Upper lobe of right lung (tissue), 1 donor: ENCODE measurements at places on chromosomes 2 and 18. TPM values are rescaled to one million over a fixed set of nuclear protein-coding genes. Genes with fewer than 3 reads are reported as not detected.

C2orf72 gene
- total RNA-seq, result 1.5 TPM

DNA sequence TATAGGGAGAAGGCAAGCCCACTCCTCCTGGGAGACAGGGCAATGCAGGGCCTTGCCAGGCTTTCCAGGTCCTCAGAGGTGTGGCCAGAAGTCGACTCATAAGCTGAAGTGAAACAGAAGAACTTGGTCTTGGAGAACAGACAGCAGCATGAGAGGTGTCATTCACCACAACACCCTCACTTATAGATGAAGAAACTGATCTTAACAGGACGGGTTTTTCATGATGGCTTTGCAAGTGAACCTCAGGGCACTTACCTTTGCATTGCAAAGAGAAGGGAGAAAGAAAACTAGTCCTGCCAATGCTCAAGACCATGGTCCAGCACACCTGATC is 198.8 kb downstream of the CYRIA start:
- DNase-seq, result no peak

DNA sequence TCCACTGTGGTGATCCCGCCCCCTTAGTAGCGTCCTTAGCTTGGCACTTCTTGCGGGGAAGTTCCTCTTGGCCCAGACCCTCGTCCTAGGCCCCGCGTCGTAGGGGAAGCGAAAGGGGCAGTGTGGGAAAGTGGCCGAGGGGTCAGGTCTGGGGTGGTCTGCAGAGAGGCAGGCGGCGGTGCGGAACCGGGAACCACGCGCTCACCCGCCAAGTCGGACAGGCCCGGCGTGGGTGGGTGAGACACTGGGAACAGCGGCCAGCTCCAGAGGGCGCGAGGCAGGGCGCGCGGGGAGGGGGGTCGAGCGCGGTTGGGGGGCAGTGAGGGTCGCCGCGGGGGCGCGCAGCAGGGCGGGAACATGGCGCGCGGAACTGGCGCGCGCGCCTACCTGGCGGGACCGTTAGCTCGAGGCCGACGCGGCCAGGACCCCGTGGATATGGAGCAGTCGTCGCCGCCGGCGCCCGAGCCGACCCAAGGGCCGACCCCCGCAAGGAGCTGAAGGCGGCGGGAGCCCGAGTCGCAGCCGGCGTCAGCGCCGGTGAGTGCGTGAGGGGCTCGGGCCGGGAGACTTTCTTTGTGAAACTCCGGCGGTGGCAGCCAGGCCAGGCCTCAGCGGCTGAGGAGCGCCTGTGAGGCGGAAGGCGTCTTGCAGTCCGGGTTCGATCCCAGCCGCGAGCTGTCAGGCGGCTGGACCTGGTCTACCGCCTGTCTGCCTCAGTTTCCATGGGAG is 2896.7 kb upstream of the TEKT4 start:
- DNase-seq, result no peak

- peak; percentile 44 for DNase-seq
These were observed 7.3 kb downstream of the PRADC1 start for GRCh38 chr2:73225513-73226360.

SCN1A gene
- 26.9 TPM for total RNA-seq

- no peak for DNase-seq
These were observed 95.3 kb upstream of the EPB41L3 start for GRCh38 chr18:5639131-5639530.

DNA sequence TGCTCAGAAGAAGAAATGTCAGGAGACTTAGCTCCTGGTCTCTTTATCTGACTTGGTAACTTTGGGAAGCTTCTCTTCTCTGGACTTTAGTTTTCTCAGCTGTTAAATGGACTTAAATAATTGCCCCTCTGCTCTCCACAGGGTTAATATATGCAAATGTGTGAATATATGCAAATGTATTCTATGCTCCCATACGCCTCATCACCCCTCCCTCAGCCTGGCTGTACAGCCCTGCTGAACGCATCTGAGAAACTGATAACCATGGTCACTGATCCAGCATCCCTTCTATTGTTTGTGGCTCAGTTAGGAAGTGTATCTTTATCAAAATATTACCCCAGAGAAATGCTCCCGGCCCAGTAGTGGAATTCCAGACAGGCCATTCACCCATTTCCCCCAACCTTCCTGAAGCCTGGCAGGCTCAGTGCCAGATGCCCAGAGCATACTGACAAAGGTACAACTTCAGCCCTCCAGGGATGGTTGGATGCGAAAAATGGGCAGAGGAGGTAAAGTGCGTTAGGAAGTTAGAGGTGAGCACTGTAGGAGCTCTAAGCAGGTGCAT is 103.4 kb downstream of the DYSF start:
- no peak for DNase-seq

GPR39 gene
- 13.4 TPM for total RNA-seq

DNA sequence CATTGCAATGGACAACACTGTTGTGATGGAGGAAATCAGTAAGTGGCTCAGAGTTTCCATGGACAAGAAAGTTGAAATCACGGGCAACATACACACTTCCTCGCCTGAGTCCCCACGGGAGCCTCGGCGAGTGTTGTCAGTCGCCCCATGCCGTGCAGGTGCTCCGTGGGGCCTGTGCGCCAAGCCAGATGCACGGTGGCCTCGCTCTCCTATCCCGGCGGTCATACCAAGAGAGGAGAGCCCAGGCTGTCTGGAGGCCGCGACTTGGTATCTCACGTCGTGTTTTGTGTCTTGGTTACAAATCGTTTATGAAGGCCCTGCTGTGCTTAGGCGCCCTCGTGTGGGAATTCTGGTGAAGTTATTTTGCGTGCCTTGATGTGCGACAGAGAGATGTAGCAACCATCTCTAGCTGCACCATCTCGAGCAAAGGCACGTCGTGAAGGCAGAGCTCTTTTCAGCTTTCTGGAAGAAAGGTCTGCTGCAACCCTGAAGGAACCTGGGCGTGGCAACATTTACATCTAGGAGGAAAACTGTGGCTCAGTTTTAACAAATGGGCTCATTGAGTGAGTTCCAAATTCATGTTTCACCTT is 21.8 kb downstream of the ATG4B start:
- no peak for DNase-seq

DNA sequence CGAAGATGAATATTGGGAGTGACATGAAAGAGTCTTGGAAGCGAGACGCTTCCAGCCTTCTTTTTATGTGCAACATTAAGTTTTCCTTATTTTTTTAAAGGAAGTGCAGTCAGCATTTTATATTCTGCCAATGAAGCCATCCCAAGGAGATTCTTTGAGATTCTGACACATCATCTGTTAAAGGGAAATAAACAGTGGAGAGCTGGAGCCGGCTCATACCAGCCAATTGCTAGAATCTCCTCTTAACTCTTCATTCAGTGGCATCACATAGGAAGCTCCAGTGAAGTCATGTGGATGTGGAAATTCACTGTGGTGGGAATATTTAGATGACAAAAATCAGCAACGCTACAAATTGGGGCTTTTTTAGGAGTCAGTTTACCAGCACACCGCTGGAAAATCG is 23.7 kb upstream of the GPR39 start:
- DNase-seq, result no peak

CNTNAP5 gene
- total RNA-seq, result not detected

SAP130 gene
- 16.9 TPM for total RNA-seq

DNA sequence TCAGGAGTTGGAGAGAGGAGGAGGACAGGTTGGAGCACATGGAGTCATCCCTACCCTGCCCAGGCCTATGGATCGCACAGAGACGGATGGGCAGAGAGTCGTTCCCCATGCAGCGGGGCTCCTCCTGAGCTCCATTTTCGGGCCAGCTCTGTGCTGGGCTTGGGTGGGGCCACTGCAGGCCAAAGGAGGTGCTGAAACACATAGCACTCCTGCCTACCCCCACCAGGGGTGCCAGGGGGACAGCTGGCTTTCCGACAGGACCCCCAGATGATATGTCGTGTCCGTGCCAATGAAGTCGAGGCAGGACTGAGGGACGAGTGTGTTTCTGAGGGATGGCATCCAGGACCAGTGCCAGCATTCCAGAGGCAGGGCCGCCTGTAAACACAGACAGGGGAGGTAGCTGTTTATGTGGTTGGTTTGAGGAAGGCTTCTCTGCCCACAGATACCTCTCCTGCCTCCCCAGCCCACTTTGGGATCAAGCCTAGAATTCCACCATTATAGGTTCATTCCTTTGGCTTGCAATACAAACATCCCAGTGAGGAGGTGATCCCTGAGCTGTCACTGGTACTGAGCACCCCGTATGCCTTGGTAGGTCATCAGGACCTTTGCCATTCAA is 116.6 kb downstream of the GLI2 start:
- DNase-seq, result peak; percentile 39

GRCh38 chr18:3255611-3256165 is 6.2 kb upstream of the MYL12B start:
- no peak for DNase-seq

DNA sequence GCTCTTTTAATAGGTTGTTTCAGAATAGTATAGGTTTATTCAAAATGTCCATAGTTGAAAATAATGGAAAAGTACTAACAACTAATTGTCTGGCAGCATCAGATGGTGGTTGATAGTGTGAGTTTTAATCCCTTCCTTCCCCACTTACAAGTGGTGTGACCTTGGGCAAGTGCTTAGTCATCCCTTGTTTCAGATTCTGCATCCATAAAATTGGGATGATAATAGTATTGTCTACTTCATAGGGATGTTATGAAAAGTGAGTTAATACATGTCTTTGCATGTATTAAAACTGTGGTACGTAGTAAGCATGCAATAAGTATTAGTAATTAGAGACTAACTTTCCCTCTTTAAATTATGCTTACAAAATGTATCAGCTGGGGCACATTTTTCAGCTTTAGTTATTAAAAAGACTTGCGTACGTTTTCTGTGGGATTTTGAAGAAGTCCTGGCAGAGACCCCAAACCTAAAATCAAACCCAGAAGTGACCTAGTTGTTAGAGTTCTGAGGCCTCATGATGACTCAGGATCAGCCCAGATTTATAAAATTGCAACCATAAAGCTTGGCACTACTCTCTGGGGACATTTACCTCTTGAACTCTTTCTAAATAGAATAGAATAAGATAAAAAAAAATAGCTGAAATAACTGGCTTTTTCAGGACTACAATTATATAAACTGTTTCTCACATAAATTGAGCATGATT is 8.6 kb downstream of the ITGA4 start:
- DNase-seq, result no peak

PID1 gene
- total RNA-seq, result 51.4 TPM

FHL2 gene
- 13.8 TPM for total RNA-seq

STARD6 gene
- not detected for total RNA-seq

DNA sequence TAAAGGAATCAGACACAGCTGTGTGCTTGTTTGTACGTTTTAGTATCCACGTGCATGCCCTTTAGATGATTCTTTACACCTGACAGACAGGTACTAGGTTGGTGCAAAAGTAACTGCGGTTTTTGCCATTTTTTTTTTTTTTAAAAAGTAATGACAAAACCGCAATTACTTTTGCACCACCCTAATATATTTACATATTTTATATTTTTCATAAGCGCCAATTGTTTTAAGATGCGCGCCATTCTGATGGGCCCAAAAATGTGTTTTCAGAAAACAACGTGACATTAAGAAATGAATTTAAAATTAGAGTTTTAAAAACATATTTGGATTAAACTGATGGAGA is 972 bp upstream of the COBLL1 start:
- DNase-seq, result no peak

CXCR4 gene
- total RNA-seq, result 45.2 TPM

DNA sequence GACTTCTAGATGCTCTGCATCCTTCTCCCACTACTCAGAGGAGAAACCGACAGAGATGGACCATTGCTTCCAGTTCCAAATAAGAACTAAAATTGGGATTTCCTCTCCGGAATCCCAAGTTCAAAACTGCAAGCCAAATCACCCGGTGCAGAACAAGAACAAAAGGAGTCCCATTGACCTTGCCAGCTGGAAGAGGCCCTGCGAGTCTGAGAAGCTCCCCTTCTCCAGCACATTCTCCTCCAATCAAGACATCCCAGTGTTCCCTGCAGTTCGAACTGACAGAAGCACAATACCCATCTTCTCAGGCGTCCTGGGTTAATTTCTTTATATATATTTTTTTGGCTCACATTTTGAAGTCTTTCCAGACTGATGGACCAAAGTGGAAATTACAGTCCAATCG is 195.3 kb upstream of the MEIS1 start:
- no peak for DNase-seq

GRCh38 chr2:110764931-110765330 is 32.6 kb downstream of the ACOXL start:
- DNase-seq, result no peak

- DNase-seq, result no peak
These were observed 21.7 kb upstream of the RAB11FIP5 start for GRCh38 chr2:73134471-73134870.

DNA sequence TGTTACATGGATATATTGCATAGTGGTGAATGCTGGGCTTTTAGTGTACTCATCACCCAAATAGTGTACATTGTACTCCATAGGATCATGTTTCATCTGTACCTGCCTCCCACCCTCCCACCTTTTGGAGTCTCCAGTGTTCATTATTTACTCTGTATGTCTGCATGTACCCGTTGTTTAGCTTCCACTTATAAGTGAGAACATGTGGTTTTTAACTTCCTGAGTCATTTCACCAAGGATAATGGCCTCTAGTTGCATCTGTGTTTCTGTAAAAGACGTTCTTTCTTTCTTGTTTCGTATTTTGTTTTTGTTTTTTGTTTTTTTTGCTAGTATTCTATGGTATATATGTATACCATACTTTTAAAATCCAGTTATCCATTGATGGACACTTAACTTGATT is 107.5 kb downstream of the MSTN start:
- no peak for DNase-seq

- DNase-seq, result no peak
These were observed 515.4 kb upstream of the SOX11 start for GRCh38 chr2:5176764-5177163.

MALL gene
- total RNA-seq, result 154 TPM

DNA sequence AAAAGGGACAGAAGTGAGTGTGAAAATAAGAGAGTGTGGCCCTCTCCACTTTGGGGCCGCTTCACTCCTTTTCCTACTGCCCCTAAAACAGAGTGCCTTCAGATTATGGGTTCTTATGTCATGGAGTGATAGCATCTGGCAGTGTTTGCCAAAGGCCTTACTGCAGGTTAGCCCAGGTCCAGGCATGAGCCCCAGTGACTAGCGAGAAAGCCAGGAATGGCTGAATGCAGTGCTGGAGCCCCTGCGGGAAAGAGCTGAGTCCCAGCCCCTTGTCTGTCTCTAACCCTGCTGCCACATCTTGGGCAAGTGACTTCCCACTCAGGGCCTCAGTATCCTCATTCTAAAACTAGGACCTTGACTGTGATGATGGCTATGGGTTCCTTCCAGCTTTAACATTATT is 6.0 kb downstream of the IGFBP5 start:
- DNase-seq, result peak; percentile 29

DNA sequence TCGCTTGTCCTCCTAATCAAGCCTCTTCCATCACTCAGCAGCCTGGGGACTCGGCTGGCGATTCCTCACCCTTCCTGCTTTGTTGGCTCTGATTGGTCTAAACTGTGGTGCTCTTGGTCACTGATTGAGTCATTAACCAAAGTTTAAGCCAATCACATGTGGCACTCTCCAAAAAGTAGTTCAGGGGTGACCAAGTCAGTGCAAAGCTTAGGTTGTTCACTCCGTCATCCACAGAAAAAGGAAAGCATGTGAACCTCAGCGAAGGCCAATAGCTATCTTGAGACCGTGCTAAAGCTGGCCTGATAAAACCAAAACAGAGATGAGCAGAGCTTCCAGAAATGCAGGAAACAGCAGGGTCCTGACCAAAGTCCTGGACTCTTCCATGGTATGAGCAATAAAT is 4.9 kb downstream of the ALPK2 start:
- DNase-seq, result no peak

LRRC30 gene
- not detected for total RNA-seq

IL1B gene
- 11.5 TPM for total RNA-seq

- no peak for DNase-seq
These were observed 46.4 kb upstream of the REEP1 start for GRCh38 chr2:86383844-86384243.

CD8B2 gene
- total RNA-seq, result not detected
